ENCODE measurements at places on chromosomes 5 and 9.
A peak's percentile ranks its signal among the peaks of the same experiment; 100 is the strongest.

- no peak for DNase-seq
- no peaks in the 10 kb centered on the region for H3K27me3 ChIP-seq
Observed at GRCh38 chr5:109161914-109162683, 247.7 kb downstream of the PJA2 start.

- H3K27ac ChIP-seq: no peak overlapping the region
- no peak for DNase-seq
- H3K27me3 ChIP-seq: no peaks in the 10 kb centered on the region
- H3K4me1 ChIP-seq: no peaks in the 10 kb centered on the region
Observed at GRCh38 chr9:116202219-116202912, 48.8 kb downstream of the PAPPA start.

GRCh38 chr5:179998485-179998884 is 73.1 kb downstream of the RNF130 start:
- H3K36me3 ChIP-seq: peaks cover 10% of the 10 kb centered on the region
- no peaks in the 10 kb centered on the region for H3K4me1 ChIP-seq
- DNase-seq: no peak
- H3K4me3 ChIP-seq: no peak overlapping the region
- no peaks in the 10 kb centered on the region for H3K27me3 ChIP-seq

GRCh38 chr5:939368-939767 is 46.7 kb downstream of the TRIP13 start:
- DNase-seq: no peak
- no peaks in the 10 kb centered on the region for H3K4me1 ChIP-seq
- H3K27me3 ChIP-seq: no peaks in the 10 kb centered on the region
- H3K36me3 ChIP-seq: no peaks in the 10 kb centered on the region
- no peak overlapping the region for H3K4me3 ChIP-seq

DNA sequence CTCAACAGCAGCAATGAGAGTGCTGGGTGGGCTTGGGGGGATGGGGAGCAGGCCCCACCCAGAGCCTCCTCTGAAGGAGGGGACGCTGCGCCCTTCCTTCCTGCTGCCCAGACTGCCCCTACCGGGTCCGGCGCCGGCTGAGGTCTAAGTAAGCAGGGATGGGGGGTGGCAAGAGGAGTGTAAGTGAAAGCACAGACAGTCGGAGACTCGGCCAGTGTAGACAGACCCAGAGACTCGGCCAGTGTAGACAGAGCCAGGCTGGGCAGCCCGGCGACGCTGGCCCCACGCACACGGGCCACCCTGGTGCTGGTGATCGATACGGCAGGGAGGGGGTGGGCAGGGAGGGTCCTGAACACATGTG is 7.4 kb upstream of the ENTPD8 start:
- H3K27ac ChIP-seq: no peak overlapping the region
- DNase-seq: no peak
- no peaks in the 10 kb centered on the region for H3K27me3 ChIP-seq
- H3K4me3 ChIP-seq: no peak overlapping the region
- H3K36me3 ChIP-seq: peaks cover 35% of the 10 kb centered on the region
- no peaks in the 10 kb centered on the region for H3K4me1 ChIP-seq

GRCh38 chr5:1376981-1377380 is 32.1 kb upstream of the CLPTM1L start:
- H3K36me3 ChIP-seq: no peaks in the 10 kb centered on the region
- H3K27me3 ChIP-seq: no peaks in the 10 kb centered on the region
- no peak overlapping the region for H3K27ac ChIP-seq
- H3K4me3 ChIP-seq: no peak overlapping the region
- no peak for DNase-seq

GRCh38 chr5:177364159-177364962 is 6.6 kb downstream of the RGS14 start:
- no peak overlapping the region for H3K27ac ChIP-seq
- peaks cover 7% of the 10 kb centered on the region for H3K4me1 ChIP-seq
- H3K27me3 ChIP-seq: no peaks in the 10 kb centered on the region

DNA sequence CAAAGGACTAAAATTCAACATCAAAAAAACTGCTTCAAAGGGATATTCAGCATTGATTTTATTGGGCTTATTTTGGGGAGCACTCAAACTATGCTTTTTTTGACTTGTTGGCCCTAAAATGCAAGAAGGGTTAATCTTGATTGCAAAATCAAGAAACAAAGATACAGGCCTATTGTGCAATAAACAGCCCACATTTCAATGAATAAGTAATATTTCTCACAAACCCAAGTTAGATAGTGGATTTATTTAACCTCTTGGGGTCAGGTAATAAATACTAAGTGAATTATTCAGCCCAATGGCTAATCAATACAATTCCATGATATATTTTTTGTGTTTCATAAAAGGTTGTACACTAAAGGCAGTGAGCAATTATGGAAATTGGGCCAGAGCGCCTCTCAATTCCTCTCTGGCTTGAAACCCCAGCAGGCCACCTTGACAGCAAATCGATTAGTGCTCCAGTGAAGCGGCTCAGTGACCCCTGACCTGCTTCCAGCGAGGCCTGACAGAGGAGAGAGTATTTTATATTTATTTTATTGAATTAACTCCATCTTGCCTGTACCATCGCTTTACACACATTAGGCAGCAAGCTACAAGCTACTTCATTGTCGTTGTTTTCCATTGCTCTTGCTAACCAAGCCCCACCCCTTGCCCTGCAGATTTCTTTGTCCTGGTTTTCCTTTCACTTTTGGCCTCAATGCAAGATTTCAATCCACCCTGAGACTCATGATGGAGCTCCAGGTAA is 65.5 kb downstream of the EBF1 start:
- H3K4me3 ChIP-seq: peak overlapping the region; percentile 14
- peak overlapping the region; percentile 27 for H3K27ac ChIP-seq

- no peaks in the 10 kb centered on the region for H3K4me1 ChIP-seq
- H3K27ac ChIP-seq: no peak overlapping the region
- peaks cover 4% of the 10 kb centered on the region for H3K36me3 ChIP-seq
Observed at GRCh38 chr9:130898552-130898852, 1.9 kb upstream of the QRFP start.

GRCh38 chr5:127804886-127805426 is 101.8 kb downstream of the CCDC192 start:
- no peak for DNase-seq
- no peaks in the 10 kb centered on the region for H3K4me1 ChIP-seq
- H3K27ac ChIP-seq: no peak overlapping the region
- no peak overlapping the region for H3K4me3 ChIP-seq

All from ascending aorta (tissue), 2 donors.